ENCODE measurements at places on chromosomes 2 and 18.

- no peak for DNase-seq
Measured at GRCh38 chr2:189621781-189622180, 39.5 kb upstream of the ASNSD1 start.

- DNase-seq, result no peak
Measured at GRCh38 chr18:44786688-44787087, 106.0 kb downstream of the SETBP1 start.

DNA sequence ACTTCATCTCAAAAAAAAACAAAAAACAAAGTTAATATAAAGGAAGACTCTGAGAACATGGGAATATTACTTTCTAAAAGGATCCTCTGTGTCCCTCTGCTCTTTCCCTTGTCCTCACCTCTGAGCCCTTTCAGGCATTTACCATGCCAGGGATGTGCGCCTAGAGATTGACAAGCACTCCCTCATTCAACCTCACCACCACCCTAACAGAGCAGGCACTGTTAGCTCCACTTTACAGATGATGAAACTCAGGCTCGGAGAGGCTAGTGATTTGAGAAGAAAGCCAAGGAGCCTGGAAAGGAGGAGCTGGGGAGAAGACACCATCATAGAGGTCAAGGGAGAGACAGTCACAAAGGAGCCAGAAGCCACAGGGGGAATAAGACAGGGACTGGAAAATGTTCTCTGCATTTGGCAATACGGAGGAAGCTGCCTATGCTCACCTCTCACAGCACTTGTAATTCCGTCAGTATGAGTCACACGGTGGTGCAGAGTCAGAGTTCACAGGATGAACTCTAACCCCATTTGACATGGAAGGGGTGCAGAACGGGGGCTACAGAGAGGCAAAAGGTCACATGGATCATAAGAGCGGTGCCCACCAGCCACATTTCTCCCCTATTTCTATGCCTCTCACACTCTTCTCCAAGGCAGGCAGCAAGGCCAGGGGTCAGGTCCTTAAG lies 101.8 kb upstream of the NFU1 start:
- DNase-seq, result no peak

- no peak for DNase-seq
Measured at GRCh38 chr2:132280912-132281311, 119.2 kb upstream of the ANKRD30BL start.

DNA sequence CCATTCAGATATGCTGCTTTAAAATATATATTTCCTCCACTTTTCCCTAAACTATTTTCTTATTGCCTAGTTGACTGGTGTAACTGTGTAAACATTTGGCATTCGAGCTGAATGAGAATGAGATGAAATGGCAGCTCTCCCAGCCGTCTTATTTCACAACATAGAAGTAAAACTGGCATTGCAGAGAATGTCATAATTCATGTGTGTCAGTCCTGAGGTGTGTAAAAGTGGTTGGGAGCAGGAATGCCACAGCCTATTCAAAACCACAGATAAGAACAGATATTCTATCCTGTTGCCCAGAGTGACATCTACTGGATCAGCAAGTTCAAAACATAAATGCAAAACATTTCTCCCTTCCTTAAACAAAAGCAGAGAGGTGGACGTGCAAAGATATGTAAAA lies 565.5 kb upstream of the CHAC2 start:
- DNase-seq, result no peak

DNA sequence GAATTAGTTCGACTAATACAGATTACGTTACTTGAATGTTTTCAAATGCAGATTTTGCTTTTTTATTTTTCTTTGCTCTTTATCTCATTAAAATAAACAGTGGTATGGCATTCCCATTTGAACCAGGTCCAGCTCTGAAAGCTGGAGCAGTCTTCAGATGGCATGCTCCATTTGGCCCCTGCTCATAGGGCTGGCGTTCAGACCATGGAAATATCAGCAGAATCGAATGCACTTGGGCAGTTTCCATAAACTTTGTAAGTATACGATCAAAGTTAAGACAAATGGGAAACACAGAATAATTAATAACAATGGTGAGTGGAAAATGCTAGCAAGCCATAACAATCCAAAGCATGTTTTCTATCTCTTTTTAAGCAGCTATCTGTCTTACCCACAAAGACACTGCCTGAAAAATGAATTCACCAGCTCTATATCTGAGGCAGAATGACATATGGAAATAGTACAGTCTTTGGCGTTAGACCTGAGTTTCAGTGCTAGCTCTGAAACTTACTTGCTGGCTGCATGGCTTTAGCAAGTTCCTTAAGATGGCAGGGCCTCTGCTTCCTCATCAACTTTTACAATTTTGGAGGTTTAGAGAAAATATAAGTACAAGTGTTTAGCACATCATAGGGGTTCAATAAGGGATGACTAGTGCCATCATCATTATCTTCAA lies 131.6 kb downstream of the BCL2 start:
- no peak for DNase-seq

GRCh38 chr2:105795575-105795934 lies 50.8 kb downstream of the NCK2 start:
- DNase-seq, result no peak

GRCh38 chr18:60067426-60068210 lies 167.8 kb downstream of the PMAIP1 start:
- DNase-seq, result no peak

DNA sequence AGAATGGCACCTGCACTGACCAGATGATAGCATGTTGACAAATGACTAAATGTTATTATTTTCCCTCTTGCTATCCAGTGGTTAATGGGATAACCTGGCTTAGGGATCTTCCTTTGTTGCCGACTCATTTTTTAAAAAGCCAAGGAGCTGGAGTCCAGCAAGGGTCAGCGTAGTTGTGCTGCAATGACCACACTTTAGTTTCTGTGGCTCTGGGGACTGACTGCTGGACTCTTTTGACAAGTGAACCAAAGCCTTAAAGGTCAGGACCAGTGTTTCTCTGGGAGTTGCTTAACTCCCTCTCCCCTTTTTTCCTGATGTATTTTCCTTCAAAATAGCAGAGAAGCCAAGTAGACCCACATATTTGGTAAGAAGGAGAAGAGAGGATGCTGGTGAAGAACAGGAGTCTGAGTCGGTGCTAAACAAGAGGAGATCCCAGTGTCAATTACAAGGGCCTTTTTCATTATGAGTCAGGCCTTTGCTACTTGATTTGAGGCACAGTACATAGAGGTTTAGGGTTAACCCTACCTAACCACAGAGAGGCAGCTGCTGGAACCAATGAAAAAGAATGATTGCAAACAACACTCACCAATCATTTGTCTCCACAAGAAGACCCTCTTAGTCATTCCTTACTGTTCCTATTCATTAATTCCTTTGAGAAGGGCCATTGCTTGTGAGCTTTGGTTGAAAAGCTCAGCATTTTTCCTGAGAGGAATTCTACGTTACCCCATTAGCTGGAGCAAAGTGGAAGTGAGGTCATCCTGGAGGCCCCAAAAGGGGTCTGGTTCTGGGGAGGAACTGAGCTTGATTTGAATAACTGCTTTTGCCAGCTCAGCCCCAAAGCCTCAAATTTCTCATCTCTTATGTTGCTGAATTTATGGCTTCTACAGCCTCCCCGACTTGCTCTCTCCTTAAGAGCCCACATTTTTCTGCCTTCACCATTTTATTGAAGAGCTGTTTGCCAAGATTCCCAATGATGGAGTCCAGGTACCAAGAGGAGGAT lies 137.6 kb upstream of the HNMT start:
- no peak for DNase-seq

DNA sequence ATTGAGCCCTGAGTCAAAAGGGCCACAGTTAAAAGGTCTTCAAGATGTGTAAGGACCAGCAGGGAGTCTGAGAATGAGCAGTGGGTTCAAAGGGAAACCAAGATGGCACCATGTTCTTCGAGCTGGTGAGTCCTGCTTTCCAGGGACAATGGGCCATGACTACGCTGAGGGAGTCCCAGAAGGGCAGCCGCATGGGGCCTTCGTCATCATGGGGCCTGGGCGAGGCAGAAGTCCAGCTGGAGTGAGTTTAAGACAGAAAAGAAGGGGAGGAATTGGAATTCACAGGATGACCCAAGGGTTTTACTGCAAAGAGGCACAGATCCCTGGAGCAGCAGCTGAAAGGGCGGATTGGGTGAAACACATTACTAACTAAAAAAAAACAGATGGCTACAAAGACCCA lies 340.8 kb upstream of the MYT1L start:
- DNase-seq, result no peak

Measured in HuH-7.5 (cell line).